ENCODE measurements at places on chromosomes 1 and 21.

- DNase-seq, result no peak
These were observed 3.6 kb downstream of the UROD start for GRCh38 chr1:45015683-45016082.

DNA sequence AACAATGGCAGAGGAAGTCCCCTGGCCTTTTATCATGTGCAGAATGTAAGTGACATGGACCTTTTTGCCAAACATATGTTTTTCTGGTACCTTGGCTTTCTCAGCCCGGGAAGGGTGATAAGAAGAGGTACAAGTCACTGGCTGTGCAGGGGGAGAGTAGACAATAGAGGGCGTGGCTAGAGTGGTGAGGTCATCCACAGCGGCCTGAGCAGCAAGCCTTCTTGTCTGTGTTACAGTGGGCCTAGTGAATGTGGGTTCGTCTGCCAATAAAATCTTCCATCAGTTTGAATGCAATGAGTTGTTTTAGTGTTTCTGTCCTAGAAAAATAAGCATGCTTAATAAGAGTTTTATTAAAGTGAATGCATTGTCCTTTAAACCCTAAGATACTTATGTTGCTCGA, 59.0 kb upstream of the PGD start:
- no peak for DNase-seq

DNA sequence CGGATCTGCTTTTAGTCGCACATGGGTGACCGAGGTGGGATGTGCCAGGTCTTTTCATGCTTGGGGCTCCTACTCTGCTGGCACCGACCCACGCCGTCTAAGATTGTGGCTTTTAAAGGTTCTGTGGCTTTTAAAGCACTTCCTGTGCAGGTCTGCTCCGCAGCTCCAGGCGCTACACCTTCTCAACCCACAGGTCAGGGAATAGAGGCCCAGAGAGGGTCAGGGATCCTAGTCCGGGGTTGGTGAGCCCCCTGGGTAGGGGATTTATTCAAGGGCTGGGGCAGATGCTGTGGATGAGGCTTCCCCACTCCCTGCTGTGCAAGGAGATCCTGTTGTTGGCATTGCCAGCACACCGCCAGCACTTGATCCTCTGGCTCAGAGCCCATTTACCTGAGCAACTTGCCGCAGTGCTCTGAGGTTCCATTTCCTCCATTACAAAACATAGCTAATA, 212.8 kb upstream of the RAB4A start:
- peak; percentile 7 for DNase-seq

GRCh38 chr21:38236232-38236631, 20.6 kb upstream of the KCNJ15 start:
- no peak for DNase-seq

DNA sequence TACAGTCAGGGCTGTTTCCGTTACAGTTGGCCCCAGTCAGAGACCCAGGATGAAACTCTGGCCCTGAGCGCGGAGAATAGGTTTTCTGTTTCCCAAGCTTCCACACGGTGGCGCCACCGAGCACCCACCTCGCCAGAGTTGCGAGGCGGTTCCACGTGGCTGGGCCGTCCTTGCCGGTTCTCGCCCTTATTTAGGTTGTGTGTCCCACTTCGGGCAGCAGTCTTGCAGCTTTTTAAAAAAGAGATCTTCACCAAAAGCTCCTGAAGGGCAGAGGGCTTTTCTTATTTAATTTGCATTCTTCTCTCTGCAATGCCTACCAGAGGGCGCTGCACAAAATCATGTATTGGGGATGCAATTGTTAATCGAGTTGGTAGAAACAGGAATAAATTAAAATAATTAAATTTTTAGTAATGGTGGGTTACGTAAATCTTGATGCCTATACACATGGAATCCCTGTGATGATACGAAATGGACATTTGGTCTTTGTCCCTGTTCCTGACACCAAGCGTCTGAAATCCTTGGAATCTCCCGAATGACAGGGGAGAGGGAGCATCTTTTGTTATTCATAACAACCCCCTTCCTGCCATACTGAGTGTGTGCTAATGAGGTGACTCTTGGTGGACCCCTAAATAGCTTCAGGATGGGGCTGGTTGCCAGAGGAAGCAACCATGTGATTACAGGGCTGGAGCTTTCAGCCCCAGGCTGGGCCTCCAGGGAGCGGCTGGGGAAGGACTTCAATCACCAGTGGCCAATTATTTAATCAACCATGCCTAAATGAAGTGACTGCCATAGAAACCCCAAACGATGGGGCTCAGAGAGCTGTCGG, 5.6 kb upstream of the S100A7 start:
- DNase-seq, result no peak

DNA sequence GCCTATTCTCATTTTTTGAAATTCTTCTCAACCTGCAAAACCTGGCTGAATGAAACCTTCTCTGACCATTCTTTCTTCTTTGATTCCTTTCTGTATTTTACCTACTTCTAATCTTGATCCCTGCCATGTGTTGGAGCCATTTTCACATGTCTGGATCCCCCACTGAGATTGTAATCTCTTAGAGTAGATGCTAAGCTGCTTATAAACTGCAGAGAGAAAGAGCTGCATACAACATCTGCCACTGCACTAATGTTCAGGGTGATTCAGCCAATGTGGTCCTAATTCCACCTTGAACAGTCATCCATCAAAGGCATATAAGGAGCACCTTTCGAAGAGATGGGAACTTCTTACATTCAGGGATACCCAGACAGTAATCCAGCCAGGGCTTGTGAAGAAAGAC, 16.2 kb upstream of the DAB1 start:
- DNase-seq, result no peak

DNA sequence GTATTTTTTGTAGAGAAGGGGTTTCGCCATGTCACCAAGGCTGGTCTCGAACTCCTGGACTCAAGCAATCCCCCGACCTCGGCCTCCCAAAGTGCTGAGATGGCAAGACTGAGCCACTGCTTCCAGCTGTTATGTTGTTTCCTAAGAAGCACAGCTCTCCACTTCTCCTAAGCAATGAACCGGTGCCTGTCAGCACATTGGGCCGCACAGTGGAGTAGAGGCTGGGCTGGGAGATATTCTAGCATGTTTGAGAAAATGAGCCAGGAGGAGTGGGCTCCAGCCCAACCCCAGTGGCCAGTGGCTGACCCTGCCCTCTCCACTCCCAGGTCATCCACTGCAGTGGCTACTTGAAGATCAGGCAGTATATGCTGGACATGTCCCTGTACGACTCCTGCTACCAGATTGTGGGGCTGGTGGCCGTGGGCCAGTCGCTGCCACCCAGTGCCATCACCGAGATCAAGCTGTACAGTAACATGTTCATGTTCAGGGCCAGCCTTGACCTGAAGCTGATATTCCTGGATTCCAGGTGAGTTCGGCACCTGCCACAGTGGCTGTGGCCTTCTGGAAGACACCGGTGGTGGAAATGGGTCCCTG, 27.0 kb downstream of the SIM2 start:
- no peak for DNase-seq

GRCh38 chr1:239253032-239253431, 133.3 kb upstream of the CHRM3 start:
- no peak for DNase-seq

DNA sequence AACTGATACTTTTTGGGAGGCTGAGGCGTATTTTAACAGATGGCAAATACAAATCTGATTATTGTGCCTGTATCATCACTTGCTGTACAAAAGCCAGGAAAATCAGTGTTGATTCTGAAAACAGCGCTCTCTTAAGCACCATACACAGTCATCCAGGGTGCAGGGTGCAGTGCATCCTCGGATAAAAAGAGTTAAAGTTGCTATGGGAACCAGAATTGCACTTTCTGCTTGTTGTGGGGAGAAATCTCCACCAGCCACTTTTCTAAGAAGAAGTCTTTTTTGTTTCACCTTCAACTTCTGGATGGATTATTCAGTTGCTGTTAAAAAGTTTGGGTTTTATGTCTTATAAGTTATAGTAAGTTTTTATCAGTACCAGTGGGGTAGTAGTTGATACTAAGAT, 3.8 kb downstream of the LAMC1 start:
- DNase-seq, result no peak

GRCh38 chr1:228980232-228980937, 245.1 kb downstream of the RHOU start:
- DNase-seq, result no peak

DNA sequence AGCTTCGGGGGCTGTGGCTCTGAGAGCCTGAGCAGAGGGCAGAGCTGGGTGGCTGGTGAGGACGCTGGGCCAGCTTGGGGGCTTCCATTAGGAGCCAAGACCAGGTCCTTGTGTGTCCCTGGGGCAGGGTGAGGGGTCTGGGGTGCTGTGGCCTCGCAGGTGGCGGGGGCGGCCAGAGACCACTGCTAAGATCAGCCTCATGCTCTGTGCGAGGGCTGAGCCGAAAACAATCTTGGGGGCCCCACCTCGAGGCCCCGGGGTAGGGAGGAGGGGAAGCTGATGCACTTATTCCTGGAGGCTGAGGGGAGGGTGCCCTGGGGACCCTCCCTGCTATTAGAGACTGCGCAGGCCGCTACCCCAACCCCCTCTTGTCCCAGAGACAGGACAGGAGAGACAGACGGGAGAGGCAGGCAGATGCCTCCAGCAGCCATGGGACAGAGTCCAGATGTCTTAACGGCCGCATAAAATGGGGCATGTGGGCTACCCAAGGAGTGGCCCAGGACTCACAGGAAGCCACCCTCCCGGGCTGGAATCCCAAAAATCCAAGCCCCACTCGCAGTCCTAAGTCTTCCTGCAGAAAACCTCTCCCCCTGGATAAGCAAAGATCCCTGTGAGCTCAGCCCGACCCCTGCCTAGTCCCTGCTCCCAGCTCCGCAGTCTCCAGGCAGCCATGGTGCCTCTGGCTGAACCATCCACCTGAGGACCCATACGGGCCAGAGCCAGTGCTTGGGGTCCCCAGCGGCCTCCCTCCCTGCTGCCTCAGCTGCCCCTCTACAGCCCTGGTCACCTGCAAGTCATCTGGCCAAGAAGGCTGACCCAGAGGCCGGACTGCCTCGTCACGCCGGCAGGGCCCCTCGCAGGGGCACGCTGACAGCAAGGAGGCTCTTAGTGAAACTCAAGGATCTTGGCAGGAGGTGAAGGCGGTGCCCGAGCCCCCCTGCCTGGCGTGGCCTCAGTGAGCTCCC, 43.6 kb upstream of the COL18A1 start:
- DNase-seq, result no peak

GRCh38 chr1:221692643-221693042, 49.2 kb downstream of the DUSP10 start:
- no peak for DNase-seq

- no peak for DNase-seq
These were observed 39.2 kb upstream of the POU3F1 start for GRCh38 chr1:38085666-38086330.

GRCh38 chr1:215083383-215083961, 935 bp downstream of the KCNK2 start:
- DNase-seq, result no peak

GRCh38 chr1:147598621-147599361, 57.5 kb downstream of the BCL9 start:
- DNase-seq, result no peak

DNA sequence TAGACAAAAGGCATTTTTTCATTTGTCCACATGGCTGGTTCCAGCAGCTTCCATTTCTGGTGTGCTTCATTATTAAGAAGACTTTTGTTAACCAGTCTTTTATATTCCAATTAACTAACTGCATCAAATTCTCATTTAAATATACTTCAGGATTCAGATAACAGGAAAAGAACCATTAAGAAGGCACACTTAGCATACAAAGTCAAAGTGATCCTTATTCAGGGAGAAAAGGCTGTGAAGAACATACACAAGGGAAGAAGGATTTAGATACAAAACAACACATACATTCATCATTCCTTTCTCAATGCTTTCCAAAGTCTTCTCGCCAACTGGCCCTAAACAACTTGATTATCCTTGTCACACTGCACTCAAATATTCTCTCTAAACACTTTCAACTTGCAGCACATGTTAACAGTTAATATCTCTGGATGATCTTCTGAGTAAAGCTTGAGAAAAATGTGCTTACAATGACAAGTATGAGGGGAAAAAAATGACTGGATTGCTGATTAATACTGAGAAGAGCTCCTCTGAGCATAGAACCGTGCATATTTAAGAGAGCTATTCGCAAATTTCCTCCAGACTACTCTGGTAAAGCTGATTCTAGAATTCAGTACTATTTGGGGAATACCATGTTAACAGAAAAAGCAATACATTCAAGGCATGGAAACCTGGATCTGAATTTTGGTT, 225.2 kb upstream of the TNR start:
- DNase-seq, result no peak

GRCh38 chr1:198096390-198096789, 60.4 kb upstream of the NEK7 start:
- DNase-seq, result no peak

DNA sequence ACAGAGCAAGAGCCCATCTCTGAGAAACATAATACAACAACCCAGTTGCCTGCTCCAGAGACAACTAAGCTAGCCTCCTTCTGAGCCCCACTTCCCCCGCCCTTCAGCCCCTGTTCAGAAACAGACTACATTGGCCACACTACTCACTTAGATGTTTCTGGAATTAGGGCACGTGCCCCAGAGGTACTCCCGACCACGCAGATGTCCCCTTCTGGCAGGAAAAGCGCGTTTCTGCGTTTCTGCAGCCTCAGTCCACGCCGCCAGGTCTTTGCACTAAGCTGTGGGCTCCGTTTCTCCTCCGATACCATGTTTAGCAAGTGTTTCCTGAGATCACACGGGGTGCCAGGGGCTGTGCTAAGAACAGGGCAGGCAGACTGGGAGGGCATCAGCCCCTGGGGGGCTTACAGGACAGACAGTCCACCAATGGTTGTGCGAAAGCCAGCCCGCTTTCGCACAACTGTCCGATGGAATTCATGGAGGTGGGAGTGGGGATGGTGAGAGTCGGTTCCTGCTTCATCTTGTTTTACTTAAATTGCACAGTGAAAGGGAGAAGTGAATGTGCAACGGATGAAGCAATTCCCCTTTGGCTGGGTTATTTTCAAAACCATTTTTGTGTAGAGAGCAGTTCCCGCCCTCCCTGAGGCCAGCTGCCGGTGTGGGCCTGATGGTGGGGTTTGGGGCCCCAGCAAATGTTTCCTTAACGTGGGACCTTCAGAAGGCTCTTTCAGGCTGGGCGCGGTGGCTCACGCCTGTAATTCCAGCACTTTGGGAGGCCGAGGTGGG, 2.7 kb downstream of the PIK3CD start:
- no peak for DNase-seq

GRCh38 chr1:156742017-156742416, 1.1 kb upstream of the MRPL24 start:
- no peak for DNase-seq

DNA sequence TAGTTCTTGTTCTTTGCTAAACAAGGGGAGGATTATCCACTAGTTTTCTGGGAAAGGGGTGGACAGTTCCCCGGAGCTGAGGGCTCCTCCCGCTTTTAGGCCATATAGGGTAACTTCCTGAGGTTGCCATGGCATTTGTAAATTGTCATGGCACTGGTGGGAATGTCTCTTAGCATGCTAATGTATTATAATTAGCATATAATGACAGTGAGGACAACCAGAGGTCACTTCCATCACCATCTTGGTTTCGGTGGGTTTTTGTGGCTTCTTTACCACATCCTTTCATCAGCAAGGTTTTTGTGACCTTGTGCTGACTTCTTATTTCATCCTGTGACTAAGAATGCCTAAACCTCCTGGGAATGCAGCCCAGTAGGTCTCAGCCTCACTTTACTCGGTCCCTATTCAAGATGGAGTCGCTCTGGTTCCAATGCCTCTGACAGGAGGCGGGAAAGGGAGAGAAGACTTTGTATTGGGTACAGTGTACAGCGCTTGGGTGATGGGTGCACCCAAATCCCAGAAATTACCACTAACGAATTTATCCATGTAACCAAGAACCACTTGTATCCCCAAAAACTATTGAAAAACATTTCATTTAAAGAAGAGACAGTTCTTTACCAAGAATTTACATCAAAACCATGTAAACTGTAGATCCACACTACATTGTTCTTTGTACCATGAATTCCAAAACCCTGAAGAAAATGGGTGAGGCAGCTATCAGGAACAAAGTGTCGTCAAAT, 8.7 kb upstream of the SLC2A5 start:
- DNase-seq, result no peak

Data from NCI-H1436 (cell line).